ENCODE measurements at places on chromosomes 5 and 9.

- no peak for DNase-seq
Measured at GRCh38 chr5:31023105-31023504, 170.4 kb upstream of the CDH6 start.

DNA sequence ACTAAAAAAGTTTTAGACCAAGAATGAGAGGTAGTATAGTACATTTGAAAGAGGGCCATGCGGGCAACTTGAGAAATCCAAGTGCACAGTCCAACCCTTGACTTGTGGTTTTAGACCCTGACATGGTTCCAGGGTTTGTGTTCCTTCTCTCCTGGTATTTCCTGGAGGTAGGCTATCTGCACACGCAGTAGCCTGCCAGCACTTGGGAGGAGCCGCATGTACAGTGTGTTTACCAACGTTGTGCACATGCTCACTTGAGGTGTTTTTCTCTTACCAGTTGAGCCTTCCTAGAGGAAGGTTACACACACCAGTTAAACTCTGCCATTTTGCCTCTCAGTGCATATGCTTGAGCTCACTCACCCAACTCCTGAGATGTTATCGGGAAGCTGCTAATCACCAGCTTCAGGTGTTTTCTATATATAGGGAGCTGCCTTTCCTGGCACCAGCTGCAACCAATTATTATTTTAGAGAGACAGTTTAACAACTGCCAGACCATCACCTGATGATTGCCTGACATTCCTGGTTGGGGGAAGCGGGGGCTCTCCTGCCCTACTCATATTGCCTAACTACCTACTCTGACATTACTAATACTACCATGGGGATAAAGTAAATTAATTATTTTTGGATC lies 593.4 kb upstream of the TUSC1 start:
- DNase-seq = no peak

DNA sequence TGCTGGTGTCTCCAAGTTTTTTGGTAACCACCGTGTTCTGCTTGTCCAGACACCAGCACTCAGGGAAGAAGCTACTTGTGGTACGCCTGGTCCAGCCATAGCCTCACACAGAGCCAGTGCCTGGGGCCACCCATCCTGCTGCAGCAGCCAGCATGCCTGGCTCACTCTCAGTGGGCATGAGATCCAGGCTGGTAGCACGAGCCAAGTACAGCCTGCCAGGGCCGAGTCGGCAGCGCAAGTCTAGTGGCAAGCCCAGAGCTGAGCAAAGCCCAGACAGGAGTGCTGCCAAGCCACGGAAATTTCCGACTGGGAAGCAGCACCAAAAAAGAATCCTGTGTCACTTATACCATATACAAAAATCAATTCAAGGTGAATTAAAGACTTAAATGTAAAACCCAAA lies 36.3 kb upstream of the FBXL17 start:
- no peak for DNase-seq

DNA sequence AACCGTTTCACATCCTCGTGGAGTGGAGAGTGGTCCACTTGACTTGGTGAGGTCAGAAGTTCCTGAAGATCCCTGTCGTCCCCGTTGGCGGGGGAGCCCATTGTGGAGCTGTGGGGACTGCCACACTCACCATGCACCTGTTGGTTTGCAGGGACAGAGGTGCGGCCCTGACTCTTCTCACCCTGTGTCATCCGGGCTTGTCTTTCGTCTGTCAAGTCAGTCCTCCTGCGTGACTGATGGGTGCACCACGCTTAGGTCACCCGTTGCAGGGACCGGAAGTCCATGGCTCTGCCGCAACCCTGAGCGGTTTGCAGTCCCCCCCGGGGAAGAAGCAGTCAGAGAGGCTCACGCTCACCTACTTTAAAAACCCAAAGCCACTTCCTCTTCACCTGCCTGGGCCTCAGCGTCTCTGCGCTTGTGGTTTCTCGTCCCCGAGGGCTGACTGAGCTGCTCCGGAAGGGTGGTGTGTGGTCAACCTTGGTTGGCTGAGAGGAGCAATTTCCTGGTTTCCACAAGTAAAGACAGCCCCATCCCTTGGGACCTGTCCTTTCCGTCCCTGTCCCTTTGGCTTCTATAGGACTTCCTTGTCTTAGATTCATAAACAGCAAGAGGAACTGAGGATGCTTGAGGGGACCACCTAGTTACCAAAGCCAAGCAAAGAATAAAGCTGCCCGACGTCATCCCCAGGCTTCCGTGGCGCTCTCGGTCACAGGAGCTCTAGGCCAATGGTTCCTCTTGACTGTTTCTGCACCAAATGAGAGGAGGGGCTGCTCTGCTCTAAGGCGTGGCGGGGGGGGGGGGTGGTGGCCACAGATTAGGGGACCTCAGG lies 53.2 kb downstream of the USP20 start:
- no peak for DNase-seq

DNA sequence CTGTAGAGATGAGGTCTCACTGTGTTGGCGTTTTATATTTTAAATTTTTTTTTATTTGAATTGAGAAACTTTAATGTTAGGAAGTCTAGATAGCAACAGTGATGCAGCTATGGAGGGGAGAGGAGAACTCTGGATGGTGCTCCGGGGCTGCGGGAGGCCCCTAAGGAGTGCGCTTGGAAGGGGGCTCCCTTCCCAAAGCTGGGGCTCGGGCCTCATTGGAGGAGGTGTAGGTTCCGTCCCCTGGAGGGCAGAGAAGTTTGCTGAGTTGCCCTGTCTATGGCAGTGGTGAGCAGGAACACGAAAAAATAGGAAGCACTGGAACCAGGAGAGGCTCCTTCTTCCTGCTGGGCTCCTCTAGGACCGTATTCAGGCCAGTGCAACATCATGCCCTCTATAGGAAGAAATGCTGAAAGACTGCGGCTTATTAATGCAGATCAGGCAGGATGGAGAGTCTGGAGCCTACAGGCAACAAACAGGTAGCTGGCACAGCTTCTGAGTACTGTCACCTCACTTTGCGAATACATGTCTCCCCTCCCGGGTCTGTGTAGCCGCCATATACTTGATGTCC lies 16.1 kb downstream of the AHRR start:
- no peak for DNase-seq

- no peak for DNase-seq
Measured at GRCh38 chr9:7570107-7570720, 229.4 kb downstream of the DMAC1 start.

DNA sequence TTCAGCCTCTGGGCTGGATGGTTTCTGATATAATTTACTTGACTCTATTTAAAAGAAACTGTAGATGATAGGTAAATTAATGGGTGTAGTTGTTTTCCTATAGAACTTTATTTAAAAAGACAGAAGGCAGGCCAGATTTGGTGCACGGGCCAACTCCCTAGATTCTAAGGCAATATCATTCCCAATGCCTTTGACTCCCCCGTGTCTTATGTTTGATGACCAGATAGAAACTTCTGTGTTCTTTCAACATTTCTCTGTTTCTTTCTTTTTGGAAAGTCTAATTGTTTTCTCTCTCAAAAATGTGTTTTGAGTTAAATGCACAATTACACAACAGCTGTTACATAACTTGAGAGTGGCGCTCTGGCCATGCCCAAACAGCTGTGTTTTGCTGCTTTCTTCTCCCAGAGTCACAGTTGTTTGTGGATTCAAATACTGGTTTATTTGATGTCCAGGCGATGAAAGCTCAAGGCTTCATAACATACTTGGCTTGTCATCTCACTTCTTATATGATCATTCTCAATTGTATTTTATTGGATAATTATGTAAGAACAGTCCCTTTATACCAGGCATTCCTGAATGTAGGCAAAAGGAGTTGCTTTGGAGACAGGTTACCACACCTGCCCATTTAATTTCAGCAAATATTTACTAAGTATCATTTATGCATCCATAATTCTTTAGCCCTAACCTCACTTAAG lies 1.7 kb upstream of the ALDH1A1 start:
- peak; percentile 14 for DNase-seq

GRCh38 chr9:113973963-113974413 lies 97.9 kb downstream of the ZNF618 start:
- DNase-seq = no peak

GRCh38 chr9:133477992-133478850 lies 678 bp downstream of the SLC2A6 start:
- DNase-seq = no peak

DNA sequence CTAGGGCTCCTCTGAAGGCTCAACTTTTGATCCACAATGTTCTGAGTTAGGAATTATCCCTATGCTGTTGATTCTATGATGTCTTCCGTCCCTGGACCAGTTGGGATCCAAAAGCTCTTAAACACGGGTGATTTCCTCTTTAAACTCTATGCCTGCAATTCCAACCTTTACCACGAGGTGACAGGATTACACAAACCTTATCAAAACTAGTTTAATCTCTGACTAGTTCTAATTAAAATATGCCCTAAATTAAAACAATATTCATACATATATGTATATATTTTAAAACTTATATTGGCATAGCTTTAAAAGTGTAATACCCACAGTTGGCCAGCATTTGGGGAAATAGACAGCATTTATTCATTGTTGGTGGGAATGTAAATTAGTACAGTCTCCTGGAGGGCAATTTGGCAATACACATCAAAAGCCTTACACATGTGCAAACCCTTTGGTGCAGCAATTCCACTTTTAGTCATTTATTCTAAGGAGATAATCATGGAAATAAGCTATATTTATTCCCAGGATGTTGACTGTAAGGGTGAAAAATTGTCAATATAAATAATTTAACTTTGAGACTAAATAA lies 51.6 kb upstream of the PHYKPL start:
- no peak for DNase-seq

DNA sequence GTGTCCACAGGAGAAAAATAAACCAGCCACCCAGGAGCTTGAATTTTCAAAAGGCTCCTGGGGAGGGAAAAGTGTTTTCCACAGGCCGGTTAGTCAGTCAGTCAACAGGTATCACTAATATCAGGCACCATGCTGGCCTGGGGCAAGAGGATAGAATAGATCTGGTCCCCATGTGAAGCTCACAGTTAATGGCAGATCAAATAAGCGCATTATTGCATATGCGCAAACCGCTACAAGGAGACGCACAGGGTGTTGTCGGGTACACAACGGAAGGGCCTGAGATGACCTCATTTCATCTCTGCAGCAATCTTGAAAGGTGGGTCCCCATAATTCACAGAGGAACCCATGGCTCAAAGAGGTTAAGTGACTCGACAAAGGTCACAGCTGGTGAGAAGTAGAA lies 260.7 kb downstream of the CRB2 start:
- no peak for DNase-seq

- no peak for DNase-seq
Measured at GRCh38 chr5:76106149-76106548, 23.0 kb downstream of the SV2C start.

All from spinal cord (tissue), 10 donors.